ENCODE measurements at places on chromosomes 5 and 9.

DNA sequence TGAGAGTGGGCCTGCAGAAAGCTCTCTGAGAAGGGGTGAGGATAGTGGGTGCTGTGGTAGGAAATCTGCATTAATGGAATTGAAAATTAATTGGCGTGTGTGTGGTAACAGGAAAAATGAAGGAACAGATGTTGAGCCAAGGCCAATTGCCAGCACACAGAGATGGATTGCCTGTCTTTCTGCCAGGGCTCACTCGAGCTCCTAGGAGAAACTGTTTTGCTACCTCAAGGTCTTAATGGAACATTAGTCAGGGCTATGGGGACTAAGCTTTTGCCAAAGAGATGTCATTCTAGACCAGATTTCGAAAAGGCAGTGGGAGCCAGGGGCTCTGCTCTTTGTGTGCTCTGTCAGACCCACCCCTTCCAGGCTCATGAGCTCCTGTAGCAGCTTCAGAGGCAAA is 124.0 kb upstream of the EFNA5 start:
- DNase-seq, result no peak

GRCh38 chr9:114798101-114798500 is 7.7 kb downstream of the TNFSF15 start:
- no peak for DNase-seq

- no peak for DNase-seq
Measured at GRCh38 chr9:77892171-77892570, 139.4 kb downstream of the GNAQ start.

DNA sequence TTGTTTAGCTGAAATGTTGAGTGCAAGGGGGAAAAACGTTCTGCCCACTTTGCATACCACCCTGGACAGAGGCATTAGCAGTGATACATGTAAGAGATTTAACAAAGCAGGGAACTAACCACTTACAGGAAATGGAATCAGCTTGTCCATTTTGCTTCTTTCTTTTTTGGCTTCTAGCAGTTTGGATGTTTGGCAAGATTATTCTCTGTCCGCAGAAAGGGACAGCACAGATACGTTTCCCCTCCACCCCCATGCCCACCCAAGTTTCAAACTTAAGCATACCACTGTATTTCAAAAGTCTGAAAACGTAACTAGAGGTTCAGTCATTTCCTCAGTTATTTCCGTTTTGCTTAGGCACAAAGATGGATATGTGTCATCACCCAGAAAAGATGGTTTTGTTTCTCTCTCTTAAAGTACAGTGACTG is 118.4 kb downstream of the GDNF start:
- DNase-seq, result no peak

Data from HCT116 (cell line).